ENCODE measurements at places on chromosomes 16 and 17.

DNA sequence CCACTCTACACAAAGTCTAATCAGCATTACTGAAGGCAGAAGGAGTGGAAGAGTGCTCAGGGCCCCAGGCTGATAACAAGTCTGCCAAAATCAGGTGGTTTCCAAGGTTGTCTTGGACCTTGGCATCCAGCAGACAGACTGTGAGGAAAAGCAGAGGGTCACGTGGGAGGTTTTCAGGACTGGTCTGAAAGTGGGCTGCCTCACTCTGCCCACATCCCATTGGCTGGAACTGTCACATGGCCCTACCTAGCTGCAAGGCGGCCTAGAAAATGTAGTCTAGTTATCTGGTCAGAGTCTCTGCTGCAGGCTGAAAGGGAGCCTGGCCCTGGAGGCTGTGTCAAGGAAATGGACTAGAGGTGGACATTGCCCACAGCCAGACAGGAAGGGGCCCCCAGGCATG is 310.7 kb upstream of the ASIC2 start:
- no peak for DNase-seq

- no peak for DNase-seq
Measured at GRCh38 chr16:60064026-60064425, 1329.9 kb upstream of the GOT2 start.

DNA sequence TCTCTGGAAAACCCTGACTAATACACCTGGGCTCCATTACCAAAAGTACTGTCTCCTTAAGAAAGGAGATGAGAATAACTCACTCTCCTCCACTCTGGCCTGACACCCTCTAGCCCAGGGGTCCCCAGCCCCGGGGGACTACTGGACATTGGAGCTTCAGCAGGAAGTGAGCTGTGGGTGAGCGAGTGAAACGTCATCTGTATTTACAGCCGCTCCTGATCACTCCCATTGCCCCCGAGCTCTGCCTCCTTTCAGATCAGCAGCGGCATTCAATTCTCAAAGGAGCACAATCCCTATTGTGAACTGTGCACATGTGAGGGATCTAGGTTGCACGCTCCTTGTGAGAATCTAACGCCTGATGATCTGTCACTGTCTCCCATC is 126.3 kb upstream of the TNRC6C start:
- DNase-seq, result no peak

DNA sequence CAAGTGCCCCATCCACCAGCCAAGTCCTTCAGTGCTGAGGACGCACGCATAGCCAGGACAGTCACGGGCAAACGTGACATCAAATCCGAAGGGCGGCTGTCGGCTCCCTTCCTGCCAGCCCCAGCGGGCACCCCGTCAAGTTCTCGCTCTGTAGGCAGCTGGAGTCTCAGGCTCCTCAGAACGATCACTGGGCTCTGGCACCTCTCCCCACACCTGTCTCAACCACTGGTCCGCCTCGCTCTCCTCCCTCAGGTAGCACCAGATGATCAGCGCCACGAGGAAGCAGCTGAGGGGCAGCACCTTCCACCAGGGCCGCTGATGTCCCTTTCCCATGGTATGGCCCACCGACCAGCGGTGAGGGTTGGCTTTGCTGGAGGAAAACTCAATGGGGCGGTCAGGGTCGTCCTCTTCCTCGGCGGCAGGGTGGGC is 422 bp downstream of the UQCC4 start:
- no peak for DNase-seq

DNA sequence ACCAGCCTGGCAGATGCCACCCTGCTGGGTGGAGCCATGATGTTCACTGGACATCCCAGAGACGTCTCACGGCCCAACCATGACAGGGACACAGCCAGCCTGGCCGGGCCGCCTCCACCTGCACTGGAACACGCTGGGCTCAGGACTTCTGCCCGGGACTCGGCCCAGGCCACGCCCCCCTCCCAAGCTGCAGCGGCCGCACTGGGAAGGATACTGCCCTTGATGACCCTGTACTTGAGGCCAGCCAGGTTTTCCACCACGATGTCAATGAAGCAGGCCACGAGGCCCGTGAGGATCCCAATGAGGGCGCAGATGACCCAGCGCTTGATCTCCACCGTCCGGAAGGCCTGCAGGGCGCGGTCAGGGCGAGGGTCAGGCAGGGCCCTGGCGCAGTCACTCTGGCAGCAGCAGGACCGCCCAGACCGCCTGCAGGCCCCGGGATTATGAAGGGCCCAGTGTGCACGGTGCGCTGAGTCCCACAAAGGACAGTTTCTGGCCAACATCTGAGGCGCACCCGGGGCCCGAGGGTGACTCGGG is 14.2 kb downstream of the CLCN7 start:
- no peak for DNase-seq

- DNase-seq, result no peak
Measured at GRCh38 chr17:21528031-21528695, 152.0 kb downstream of the KCNJ12 start.

Data from T-helper 2 cell (primary cell).